Stimulated activated CD4-positive, alpha-beta T cell treated with anti-CD3 and anti-CD28 coated beads, Interleukin-2, amount 100 ng/mL, for 24 hours (primary cell): ENCODE measurements at places on chromosomes 5 and 9.
A peak's percentile ranks its signal among the peaks of the same experiment; 100 is the strongest.

DNA sequence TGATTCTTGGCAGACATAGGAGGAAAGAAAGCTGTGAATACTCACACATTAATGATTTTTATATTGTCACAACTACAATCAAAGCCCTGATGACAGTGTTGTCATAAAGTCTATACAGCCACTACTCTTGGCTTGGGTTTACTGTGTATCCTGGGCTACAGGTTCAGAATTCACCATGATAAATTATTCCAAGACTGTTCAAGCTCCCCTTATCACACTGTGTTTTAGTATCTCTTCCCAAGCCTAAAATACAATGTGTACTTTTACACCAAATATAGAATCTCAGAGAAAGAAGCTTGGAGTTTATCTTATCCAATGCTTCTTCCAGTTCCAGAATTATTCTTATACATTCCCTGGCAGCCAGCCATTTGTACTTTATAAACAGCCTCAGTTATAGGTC lies 127.7 kb upstream of the PPP1R2B start:
- no peak for DNase-seq

DNA sequence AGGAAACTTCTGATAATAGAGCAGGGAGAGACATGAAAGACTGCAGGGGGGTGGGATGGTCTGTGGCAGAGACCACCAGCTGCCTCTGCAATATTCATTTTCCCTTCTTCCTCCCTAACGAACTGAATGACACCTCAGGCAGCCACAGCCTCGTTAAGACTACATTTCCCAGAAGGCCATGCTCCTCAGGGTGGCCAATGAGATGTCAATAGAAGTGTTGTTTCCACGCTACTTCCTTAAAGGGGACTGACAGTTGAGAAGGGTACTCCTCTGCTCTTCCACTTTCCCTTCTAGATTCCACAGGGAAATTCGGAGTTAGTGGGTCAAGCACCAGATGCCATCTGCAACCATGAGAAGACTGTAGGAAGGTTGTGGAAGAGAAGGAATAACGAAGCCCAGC lies 52.0 kb upstream of the DAPK1 start:
- peak; percentile 17 for DNase-seq

GRCh38 chr5:39466846-39467245 lies 42.1 kb upstream of the DAB2 start:
- no peak for DNase-seq

DNA sequence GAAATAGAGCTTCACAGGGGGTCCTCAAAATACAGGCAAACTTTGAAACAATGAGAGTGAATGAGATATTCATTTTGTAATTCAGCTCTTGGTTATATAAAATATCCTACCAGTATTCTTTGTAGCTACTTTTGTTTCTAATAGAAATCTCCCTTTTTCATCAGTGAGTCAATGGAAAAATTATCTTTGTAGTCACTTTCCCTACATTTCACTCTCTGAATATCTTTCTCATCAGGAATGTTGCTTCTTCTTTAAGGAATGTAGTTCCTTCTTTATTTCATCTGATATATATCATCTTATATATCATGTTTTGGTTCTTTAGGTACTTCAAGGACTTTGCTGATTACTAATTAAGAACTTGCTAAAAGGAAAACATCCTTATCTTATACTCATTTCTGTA lies 280.3 kb upstream of the NUDT12 start:
- no peak for DNase-seq

DNA sequence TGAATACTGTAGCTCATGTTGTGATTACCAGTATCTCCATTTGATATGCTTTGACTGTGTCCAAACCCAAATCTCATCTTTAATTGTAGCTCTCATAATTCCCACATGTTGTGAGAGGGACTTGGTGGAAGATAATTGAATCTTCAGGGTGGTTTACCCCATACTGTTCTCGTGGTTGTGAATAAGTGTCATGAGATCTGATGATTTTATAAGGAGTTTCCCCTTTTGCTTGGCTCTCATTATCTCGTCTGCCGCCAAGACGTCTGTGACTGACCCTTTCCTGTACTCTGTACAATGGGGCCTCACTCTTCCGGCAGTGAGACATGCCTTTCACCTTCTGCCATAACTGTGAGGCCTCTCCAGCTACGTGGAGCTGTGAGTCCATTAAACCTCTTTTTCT lies 59.3 kb downstream of the TRIO start:
- no peak for DNase-seq

DNA sequence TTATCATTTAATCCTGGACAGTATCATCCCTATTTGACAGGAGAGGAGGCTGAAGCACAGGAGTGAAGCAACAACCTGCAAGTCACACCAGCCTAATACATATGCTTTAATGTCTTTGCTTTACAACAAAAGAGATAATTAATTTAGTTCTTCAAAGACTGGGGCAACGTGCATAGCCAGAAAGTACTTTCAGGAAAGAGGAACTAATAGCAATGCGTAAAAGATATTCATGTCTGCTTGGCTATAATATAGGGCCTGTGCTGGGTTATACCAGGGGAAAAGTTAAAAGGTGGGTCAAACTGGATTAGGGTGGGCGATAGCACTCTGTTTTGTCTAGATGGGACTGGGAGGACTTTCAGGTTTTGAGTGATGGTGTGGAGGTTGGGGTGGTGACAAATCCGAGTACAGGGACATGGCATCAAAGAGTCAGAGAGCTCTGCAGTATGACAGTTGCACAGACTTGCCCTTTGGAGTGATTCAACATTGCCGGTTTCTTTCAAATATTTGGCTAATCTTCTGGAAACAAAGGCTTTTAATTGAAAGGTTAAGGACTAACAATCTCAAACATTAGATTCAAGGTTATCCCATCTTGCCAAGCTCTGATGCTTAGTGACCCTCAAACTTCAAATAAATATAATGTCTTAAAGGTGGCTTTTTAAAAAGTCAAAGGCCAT lies 11.9 kb downstream of the DAB2 start:
- no peak for DNase-seq

DNA sequence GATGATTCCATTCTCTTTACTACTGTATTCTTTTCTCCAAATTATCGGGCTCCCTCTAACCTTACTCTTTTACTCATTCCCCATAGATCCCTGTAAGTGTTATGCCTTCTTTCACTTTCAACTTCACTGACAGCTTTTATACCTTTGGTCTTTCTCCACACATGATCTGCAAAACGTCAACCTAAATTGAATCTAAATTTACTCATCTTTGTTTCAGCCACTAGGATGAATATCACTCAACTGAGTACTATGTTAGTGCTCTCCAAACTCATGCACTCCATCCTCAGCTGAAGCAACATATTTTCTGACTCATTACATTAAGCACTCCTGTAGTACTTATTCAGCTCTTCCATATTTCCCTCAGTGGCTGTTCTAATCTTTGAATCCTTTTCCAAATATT lies 133.4 kb downstream of the ADAMTS19 start:
- no peak for DNase-seq

DNA sequence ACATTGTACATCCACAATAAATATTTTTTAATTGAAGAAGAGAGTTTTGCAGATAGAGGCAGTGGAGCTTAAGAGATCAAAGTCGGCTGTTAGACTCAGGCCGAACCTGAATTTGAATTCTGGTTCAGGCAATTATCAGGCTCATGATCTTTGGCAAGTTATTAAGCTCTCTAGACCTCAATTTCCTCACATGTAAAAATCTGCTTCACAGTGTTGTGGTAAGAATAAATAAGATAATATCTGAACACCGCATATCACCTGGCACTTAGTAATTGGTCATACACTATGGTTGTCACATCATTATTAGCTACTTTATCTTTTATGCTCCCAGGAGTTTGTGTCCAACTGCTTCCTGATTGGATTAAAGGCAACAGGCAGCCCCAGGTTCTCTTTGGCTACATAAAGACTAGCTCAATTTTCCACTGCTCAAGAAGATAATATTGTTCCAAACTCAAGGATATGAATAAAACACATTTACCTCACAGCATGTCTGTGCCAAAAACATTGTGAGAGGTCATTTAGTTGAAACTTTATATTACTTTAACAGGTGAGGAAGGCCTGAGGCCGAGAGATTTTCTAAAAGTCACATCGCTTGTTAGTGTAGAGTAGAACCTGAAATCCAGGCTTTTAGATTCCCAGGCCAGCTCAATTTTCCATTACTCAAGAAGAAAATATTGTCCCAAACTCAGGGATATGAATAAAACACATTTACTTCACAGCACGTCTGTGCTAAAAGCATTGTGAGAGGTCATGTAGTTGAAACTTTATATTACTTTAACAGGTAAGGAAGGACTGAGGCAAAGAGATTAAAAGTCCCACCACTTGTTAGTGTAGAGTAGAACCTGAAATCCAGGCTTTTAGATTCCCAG lies 289.2 kb upstream of the PTGER4 start:
- DNase-seq, result no peak

GRCh38 chr9:114525513-114525912 lies 20.2 kb upstream of the WHRN start:
- no peak for DNase-seq

GRCh38 chr5:7425830-7426229 lies 29.9 kb downstream of the ADCY2 start:
- DNase-seq, result no peak

DNA sequence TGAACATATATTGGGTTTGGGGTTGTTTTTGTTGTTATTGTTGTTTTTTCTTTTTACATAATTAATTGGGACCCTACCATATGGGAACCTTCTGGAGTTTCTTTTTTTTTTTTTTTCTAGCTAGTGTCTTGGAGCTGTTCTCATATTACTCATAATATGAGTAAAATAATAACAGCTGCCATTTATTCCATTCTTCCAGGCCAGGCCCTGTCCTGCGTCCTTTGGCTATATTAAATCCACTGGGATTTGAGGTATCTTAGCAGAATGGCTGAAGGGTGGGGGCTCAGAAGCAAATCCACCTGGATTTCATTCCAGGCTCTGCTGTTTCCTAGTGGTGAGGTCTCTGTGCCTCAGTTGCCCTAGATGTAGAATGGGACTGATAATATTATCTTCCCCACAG lies 47.2 kb upstream of the RPL26L1 start:
- DNase-seq, result no peak

DNA sequence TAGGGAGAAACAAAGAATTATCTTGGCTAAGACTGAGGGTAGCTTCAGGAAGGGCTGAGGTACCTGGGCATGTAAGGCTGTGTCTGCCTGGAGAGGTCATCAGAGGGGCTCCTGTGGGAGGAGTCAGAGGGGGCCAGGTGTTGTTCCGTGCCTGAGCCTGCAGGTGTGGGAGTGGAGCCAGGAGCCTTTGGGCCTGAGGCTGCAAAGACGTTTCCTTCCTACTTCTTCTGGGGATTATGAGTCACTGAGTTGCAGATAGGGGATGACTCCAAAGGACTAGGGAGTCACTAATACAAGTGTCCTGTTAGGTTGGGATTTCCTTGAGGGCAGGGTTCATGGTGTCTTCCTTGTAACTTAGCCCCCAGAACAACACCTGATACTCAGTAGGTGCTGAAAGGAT lies 391.1 kb downstream of the ARHGEF28 start:
- DNase-seq, result no peak

DNA sequence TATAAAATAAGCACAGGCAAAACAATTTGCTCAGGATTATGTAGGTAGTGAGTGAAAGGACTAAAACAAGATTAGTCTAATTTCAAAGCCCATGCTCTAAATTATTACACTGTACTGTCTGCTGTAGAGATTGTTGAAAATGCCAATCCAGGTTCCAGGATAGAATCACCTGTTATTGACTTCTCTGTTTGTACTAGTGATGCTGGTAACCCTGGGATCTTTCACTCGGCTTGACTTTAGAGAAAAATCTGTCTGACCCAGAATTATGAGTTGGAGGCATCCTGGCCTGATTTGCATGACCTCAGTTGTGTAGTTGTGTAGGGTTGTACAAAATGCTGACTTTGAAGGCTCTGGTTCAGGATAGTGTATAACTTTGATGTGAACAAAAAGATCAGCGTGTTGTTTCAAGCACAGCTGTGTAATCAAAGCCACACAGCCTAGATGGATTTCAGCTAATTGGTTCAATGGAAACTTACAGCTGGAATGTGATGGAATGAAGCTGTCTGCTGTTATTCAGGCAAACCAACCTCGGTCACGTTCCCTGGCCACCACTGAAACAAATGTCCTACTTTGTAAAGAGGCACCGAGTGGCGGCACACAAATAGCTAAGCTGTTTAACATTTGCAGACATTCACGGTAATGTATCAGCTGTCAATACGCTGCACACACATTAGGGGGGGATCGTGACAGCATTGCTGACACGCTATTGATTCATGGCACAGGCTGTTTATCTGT lies 340.3 kb downstream of the KCTD16 start:
- no peak for DNase-seq

DNA sequence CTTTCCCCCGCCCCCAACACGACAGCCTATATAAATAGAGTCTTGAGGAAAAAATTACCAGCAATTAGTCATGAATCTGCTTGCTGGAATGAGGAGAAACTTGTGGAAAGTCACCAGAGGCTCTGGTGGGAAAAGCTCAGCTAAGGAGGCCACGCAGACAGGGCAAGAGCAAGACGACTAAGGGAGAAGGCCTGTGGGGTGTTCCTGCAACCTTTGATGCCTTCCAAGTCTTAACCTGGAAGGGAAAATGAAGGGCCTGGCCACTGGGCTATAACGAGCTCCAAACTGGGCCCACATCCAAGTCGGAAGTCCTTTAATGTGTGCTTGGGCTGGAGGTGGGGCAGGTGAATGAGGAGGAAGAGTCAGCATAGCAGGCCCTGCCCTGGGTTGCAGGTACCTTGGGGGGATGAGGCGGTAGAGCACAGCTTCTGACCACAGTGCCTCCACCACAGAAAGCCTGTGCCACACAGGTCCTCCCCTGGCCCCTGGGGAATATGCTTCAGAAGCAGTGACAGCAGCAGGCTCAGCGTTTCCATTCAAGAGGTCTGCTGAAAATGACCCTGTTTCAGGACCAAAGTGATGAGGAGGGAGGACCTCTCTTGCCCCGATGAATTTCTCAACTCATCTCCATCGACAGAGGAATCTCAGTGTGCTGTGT lies 92.8 kb upstream of the LRRTM2 start:
- DNase-seq, result no peak
